ENCODE measurements at places on chromosomes 12 and 14.

DNA sequence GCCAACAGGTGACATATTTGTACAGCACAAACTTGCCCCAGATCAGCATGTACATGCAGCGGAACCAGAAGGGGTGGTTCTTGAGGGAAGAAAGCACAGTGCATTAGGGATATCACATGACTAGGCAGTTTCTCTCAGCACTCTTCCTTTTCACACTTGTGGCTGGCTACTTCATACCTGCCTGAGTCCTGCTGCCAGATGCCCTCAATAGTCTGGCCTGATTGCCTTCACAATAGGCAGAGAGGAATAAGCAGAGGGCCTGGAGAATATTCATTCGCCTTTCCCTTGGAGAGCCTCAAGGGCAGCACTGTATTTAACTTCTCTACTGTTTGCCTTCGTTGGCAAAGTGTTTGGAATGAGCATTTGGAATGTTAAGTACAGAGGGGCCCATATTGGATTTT, 7.9 kb downstream of the EMG1 start:
- DNase-seq, result no peak

DNA sequence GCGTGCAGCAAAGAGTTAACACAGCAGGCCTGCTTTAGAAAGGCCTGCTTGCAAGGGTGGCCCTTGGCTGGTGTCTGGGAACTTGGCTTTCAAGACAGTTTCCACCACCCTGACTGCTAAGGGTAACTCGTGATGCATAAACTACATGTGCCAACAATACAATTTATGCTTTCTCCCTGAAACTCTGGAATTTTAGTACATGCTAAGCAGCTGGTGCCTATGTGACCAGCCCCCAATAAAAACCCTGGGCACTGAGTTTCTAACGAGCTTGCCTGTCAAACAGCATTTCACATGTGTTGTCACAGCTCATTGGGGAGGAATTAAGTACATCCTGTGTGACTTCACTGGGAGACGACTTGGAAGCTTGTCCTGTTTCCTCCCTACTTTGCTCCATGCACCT, 133.1 kb downstream of the SLC5A8 start:
- DNase-seq, result no peak

DNA sequence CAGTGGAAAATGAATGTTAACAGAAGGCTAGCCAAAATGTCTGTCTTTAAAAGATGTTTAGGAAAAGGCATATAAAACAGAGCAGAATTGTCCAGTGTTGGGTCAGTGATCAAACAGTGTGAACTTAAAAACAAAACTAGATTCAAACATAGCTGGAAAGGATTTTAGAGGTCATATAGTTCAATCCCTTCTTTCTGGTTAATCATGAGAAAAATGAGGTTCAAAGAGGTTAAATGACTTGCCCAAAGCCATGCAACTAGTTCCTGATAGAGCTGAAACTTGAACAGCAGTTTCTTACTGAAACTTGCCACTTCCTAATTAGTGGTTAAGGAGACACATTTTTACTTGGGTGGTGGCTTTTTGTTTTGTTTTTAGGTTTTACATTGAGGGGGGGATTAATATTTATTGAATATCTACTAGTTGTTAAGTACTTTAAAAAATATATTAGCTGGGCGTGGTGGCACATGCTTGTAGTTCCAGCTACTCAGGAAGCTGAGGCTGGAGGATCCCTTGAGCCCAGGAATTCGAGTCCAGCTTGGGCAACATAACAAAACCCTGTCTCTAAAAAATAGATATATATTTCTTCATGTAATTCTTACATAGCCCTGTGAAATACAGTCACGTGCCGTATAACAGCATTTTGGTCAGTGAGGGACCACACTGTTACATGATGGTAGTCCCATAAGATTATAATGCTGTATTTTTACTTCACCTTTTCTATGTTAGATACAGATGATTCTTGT, 20.4 kb downstream of the ACVR1B start:
- no peak for DNase-seq

GRCh38 chr14:72383865-72384264, 451.6 kb downstream of the RGS6 start:
- DNase-seq, result no peak

DNA sequence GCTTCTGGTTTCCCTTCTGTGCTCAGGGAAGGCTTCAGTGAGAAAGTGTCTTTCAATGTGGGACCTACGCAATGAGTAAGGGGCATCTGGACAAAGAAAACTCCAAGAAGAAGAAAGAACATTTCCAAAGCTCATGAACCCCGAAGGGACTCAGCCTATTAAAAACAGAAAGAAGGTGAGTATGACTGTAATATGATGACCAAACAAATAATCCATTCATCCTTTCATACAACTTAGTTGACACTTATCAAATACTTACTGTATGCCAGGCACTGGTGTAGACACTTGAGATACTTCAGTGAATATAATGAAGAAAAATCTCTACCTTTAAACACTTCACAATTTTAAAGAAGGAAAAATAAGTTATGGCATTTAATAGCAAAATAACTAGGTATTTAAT, 1054.2 kb upstream of the FOXG1 start:
- DNase-seq, result no peak

DNA sequence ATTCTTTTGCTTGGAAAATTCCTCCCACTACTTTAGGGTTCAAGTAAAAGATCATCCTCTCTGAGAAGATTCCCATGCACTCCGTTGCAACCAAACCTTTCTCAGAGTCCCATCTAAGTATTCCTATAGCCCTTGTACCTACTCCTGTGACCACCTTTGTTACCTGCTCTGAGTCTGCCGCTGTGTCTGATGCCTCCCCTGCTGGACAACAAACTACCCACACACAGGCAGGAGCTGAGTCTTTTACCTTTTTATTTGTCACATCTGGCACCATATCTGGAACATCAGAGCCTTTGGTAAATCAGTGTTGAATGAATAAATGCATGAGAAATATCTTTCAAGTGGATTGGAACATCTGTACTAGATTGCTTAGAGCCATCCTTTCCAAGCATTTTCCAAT, 82.1 kb upstream of the FLRT2 start:
- DNase-seq, result no peak

- DNase-seq, result no peak
These were observed 376.0 kb upstream of the PDE3A start for GRCh38 chr12:19992311-19992710.

DNA sequence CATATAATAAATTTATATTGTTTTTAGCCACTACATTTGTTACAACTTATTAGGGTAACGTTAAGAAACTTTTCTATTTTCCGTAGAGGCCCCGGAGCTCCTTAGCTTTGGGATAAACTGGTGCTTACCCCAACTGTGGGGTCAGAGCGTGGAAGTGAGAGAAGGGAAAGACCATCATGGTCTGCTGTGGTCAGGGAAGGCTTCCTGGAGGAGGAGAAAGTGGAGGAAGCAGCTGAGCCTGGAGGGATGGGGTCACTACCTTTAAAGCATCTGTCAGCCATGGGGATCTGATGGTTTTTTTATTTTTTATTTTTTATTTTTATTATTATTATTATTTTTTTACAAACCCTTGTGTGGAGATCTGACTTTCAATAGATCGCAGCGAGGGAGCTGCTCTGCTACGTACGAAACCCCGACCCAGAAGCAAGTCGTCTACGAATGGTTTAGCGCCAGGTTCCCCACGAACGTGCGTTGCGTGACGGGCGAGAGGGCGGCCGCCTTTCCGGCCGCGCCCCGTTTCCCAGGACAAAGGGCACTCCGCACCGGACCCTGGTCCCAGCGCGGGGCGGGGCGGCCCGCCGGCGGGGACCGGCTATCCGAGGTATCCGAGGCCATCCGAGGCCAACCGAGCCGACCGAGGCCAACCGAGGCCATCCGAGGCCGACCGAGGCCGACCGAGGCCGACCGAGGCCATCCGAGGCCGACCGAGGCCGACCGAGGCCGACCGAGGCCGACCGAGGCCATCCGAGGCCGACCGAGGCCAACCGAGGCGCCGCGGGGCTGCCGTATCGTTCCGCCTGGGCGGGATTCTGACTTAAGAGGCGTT, 1101.2 kb upstream of the TMEM132C start:
- peak; percentile 80 for DNase-seq

- no peak for DNase-seq
These were observed 6.9 kb downstream of the KRT4 start for GRCh38 chr12:52806821-52807543.

GRCh38 chr14:81162941-81163340, 57.8 kb downstream of the GTF2A1 start:
- DNase-seq, result no peak

GRCh38 chr12:114404926-114405518, 922 bp downstream of the TBX5 start:
- no peak for DNase-seq
